ENCODE measurements at places on chromosomes 5 and 9.

GRCh38 chr9:125476645-125477044, 215.0 kb downstream of the GAPVD1 start:
- DNase-seq, result no peak

DNA sequence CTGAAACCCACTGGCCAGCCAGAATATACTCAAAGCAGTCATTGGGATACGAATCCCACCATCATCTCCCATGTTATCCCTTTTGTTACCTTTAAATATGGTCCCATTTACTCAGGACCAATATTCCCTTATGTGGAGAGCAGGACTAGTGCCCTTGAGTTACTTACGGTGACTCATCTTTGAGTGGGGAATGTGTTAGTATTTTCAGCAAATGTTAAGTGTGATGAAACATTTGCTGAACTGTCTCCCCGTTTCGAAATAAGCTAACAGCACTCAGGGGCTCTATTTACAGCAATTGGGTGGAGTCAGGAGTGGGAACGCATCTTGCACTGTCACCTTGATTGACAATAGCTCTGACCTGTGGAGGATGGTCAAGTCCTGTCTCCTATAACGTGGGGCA, 67.4 kb downstream of the CTSL start:
- peak; percentile 58 for DNase-seq

DNA sequence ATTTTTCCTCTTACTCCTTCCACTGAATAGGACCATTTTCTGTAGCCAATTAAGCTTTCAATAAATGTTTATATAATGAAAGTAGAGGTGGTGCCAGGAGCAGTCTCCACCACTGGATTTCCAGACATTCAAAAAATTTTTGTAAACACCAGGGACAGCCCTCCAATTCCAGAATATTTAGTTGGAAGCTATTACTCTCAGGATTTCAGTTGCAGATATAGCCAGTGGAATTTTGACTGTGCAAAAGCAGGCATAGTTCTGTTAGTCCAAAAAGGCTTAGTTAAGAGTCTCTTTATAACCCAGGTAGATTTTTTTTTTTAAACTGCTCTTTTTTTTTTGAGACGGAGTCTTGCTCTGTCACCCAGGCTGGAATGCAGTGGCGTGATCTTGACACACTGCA, 138.1 kb upstream of the DMRT1 start:
- no peak for DNase-seq

DNA sequence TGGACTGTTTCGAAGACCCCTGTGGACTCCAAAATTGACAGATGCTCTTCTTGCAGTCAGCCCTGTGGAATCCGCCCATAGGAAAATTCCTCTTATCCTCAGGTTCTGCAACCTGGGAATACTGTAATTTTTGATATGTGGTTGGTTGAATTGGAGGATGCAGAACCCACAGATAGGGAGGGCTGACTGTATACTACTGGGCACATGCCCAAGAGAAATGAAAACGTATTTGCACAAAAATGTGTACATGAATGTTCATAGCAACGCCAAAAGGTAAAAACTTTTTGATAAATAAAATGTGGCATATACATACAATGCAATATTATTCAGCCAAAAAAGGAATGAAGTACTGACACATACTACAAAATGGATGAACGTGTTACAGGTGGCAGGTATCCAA, 1.9 kb upstream of the SNAPC3 start:
- no peak for DNase-seq

DNA sequence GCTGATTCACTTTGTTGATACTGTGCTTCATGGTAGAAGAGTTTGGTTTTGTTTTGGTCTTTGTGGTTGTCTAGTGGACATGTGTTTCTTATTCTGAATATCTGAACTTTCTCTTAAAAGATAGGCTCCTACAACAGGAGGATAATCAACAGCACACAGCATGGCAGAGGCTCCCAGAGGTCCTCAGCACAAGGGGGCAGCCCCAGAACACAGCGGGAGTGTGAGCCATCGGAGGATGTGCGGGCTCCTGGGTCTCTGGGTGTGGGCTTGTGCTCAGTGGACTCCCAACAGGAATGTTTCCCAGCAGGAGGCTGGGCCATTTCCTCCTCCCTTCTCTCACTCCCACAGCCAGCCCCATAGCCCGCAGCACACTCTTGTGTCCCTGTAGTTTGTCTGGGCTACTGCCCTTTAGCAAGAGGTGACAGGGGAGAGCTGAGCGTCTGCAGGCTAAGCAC, 164.3 kb upstream of the OTULINL start:
- no peak for DNase-seq

GRCh38 chr5:38765399-38765861, 80.4 kb upstream of the OSMR start:
- peak; percentile 38 for DNase-seq

GRCh38 chr9:127506117-127506813, 55.0 kb downstream of the LRSAM1 start:
- DNase-seq, result no peak

DNA sequence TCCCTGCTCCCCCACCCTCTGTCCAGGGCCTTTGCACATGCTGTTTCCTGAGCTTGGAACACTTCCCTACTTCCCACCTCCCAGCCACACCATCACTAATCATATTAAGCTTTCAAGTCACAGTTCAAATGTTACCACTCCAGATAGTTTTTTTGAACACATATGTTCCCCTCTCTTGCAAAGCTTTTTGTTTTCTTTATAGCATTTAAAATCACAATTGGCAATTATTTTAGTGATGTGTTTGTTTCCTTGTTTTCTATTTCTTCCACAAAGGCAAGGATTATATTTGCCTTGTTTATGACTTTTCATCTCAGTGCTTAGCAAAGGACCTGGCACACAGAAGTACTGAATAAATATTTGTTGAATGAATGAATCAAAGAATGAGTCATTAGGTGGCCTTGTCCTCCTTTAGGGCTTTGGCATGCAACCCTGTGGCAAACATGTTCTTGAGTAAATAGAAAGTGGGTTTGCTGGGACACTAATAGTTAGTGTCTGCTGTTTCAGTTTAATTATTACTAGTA, 386.8 kb downstream of the FGF10 start:
- no peak for DNase-seq

Data from AG04449 (cell line).